Adrenal gland (tissue), 19 donors: ENCODE measurements at places on chromosomes 1 and 21. TPM values are rescaled to one million over a fixed set of nuclear protein-coding genes. Genes with fewer than 3 reads are reported as not detected.
A peak's percentile ranks its signal among the peaks of the same experiment; 100 is the strongest.

GRCh38 chr1:234661317-234661928 lies 51.4 kb upstream of the IRF2BP2 start:
- no peak overlapping the region for H3K27ac ChIP-seq
- no peaks in the 10 kb centered on the region for H3K27me3 ChIP-seq
- peaks cover 4% of the 10 kb centered on the region for H3K4me1 ChIP-seq
- no peak for DNase-seq

- no peak overlapping the region for H3K27ac ChIP-seq
- peak; percentile 67 for DNase-seq
- no peaks in the 10 kb centered on the region for H3K4me1 ChIP-seq
- H3K36me3 ChIP-seq = no peaks in the 10 kb centered on the region
Measured at GRCh38 chr1:201085902-201086735, 26.1 kb downstream of the CACNA1S start.

- H3K27ac ChIP-seq = peak overlapping the region; percentile 96
- H3K4me1 ChIP-seq = peaks cover 36% of the 10 kb centered on the region
- H3K27me3 ChIP-seq = no peaks in the 10 kb centered on the region
- DNase-seq = peak; percentile 33
- H3K4me3 ChIP-seq = no peak overlapping the region
Measured at GRCh38 chr1:207025146-207025880, 7.2 kb downstream of the C1orf116 start.

DNA sequence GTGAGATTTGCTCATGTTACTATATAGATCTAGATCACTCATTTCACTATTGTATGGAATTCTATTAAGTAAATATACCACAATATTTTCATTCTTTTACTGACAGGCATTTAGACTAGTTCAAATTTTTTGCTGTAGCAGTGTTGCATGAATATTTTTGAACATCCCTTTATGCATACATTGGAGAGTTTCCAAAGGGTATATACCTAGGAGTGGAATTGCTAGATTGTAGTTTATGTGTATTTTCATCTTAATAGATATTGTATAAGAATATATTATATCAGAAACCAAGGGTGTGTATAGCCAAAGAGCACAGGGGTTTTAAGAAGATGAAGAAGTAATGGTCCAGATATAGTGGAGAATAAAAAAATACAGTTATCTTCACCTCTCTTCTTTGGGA lies 6.2 kb downstream of the SCMH1 start:
- DNase-seq = no peak
- H3K27ac ChIP-seq = no peak overlapping the region
- no peaks in the 10 kb centered on the region for H3K27me3 ChIP-seq

- no peak overlapping the region for H3K4me3 ChIP-seq
- H3K4me1 ChIP-seq = no peaks in the 10 kb centered on the region
- no peaks in the 10 kb centered on the region for H3K27me3 ChIP-seq
- no peaks in the 10 kb centered on the region for H3K36me3 ChIP-seq
- DNase-seq = no peak
Measured at GRCh38 chr1:29679316-29679715, 443.0 kb downstream of the PTPRU start.

LEFTY2 gene
- 0.38 TPM for total RNA-seq

GPR153 gene
- 3.1 TPM for total RNA-seq
